Activated CD4-positive, CD25-positive, alpha-beta regulatory T cell treated with anti-CD3 and anti-CD28 coated beads, Interleukin-2, amount 50 U/mL, for 24 hours (primary cell): ENCODE measurements at places on chromosomes 1 and 21.

DNA sequence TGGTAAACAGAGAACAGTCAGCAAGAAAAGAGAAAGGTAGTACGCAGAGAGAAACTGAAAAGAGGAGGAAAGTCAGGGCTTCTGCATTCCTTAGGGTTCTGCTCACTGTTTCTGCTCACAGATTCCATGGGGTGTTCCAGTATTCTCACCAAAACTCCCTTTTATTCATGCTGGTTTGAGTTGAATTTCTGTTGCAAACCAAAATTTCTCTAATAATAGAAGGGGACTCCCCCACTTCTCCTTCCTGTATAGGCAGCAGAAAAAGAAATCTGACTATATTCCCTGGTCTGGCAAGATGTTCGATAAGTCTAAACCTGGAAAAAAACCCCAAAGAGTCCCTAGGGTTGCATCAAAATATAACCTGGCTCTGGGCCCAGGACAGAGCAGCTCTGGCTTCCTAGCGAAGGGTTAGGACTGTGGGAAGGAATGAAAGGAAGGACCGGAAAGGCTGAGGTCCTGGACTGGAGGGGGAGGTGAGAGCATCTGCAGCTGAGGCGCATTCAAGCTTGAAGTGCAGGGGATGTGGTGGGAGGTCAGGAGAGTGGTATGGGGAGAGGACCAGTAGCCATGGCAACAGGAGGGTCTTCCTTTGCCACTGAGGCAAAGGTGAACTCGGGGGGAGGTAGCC, 18.8 kb upstream of the RGS16 start:
- no peak for ATAC-seq

- no peak for ATAC-seq
Measured at GRCh38 chr1:205260948-205261732, 33.4 kb downstream of the TMCC2 start.

DNA sequence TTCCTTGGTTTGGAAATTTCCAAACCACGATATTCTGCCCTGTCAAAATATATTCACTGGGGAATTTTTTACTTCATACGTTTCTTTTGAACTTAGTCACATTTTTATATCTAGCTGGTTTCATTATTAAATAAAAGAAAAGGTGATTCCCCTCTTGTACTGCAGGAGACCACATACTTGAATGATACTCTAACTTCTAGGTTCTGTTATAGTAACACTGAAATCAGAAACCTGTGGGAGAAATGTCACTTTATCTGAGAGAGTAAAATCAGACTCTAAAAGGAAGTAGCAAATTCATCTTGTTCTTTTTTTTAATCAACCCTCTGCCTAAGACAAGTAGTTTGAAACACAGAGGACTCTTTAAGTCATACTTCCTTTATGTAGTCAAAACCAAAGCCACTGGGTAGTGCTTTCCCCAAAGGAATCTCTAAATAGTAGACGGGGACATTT, 34.4 kb downstream of the MRPL39 start:
- peak; percentile 69 for ATAC-seq

DNA sequence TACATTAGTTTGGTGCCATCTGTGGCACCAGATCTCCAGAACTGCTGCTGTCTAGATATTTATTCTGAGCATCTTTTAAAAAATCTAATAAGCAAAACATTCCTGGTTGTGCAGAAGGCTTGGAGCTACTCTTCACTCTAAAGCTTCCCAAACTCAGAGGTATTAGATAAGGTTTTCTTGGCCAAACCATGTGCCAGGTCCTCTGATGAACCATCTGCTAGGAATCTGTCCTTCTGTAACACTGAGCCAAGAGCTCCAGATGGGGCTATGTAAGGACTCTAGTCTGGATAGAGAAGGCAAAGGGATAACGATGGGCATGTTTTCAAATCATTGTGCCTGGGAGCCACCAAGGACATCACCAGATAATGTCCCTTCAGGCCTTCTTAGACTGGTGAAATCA, 410.6 kb downstream of the NTNG1 start:
- no peak for ATAC-seq

- ATAC-seq: no peak
Measured at GRCh38 chr21:19198801-19199200, 795.2 kb upstream of the TMPRSS15 start.

- ATAC-seq: no peak
Measured at GRCh38 chr21:21196087-21196486, 197.9 kb downstream of the NCAM2 start.

DNA sequence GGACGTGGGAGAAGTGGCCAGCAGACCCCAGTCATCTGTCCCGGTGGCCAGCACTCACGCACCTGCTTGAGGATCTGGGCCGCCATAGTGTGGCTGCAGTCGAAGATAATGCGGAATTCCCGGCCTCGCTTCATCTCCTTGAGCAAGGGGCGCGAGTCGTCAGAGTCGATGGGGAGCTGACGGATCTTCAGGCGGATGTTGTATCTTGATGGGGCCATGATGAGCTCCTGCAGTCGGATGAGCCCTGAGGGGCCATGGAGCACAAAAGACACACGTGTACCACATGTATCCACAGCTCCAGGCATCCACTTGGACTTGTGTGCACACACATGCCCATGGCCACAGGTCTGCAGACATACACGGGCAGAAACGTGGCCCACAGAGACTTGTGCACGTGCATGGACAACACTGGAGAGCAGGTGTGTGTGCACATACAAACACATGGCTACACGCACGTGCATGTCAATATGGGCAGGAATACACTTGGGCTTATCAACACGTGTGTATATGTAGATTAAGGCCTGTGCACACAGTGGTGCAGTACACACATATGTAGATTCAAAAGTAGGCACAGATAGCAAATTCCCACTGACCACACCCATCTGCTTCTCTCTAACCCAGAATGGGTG, 162.1 kb downstream of the GRIK3 start:
- ATAC-seq: no peak

- ATAC-seq: no peak
Measured at GRCh38 chr1:161298116-161298515, 11.7 kb downstream of the MPZ start.

DNA sequence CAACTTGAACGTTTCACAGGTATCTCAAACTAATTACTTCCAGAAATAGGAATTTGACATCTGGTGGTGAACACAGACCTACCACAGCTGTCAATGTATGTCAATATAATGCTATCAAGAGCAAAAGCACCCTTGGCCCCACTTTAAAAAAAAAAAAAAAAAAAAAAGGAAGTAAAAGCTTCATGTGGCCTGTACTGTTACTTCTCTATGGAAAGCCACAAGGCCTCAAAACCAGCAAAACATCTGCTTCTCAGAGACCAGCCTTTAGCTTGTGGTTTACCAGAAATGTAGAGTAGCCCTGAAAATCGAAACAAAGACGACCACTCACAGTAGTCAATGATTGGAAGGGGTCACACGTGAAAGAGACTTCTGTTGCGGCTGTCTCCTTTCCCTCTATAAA, 109.6 kb downstream of the SLC45A1 start:
- no peak for ATAC-seq

DNA sequence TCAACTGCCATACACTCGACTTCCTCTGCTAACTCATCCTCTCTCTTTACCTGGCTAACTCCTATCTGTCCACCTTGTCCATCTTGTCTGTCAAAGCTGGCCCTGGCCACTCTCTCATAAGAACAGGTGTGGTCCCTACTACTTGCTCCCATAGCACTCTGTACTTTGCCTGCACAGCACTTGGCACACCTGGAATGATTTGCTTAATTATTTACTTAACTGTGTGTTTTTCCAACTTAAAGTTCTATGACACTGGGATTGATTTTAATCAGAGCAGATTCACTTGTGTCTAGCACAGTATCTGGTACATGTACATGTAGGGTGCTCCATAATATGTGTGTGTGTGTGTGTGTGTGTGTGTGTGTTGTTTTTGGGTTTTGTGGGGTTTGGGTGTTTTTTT, 111.6 kb downstream of the ZNF281 start:
- no peak for ATAC-seq

- ATAC-seq: no peak
Measured at GRCh38 chr1:116163533-116163932, 52.3 kb downstream of the MAB21L3 start.

GRCh38 chr1:205488074-205488723, 16.3 kb upstream of the CDK18 start:
- ATAC-seq: peak; percentile 38

GRCh38 chr1:88695781-88696180, 11.7 kb downstream of the PKN2 start:
- ATAC-seq: no peak

DNA sequence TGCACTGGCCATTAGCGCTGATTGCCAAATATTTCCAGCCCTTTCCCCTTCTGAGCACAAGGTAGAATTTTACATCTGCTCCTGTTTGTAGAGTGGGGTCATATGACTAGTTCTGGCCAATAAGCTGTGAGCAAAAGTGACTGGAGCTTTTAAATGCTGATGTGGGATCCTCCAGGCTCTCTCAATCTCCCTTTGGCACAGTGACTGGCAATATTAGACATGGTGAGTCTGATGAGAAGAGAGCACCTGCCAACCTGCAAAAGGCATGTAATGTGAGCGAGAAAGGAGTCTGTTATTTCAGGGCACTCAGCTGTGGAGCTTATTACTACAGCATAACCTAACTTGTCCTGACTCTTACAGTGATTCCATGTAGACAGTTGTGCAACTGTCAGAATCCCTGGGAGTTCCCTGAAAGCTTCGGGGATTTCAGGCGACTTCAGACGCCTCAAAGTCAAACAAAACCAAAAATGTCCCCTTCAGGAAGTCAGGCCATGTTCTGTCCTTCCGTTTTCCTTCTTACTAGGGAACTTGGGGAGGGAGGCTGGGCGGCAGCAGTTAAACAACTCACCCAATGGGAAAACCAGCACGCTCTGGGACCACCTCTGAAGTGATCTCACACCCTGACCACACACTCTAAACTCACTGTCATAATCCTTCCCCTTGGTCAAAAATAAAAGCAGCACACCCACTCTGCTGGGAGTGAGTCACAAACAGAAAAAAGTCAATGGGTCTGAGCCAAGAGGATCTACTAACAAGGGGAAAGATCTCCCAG, 3.6 kb upstream of the RASSF5 start:
- ATAC-seq: peak; percentile 71

DNA sequence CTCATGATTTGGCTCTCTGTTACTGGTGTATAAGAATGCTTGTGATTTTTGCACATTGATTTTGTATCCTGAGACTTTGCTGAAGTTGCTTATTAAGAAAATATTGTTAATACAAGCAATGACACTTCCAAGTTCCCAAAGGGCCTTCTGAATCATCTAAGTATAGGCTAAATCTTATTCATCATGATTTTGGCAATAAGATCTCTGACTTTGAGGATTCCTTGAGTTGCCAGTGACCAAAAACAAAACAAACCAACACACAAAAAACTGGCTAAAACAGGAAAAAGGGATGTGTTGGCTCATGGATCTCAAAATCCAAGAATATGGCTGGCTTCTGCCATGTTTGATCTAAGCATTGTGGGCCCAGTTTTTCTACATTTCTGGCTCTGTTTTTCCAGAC, 163.4 kb downstream of the HHIPL2 start:
- ATAC-seq: no peak

GRCh38 chr1:16209847-16210407, 2.5 kb downstream of the ARHGEF19 start:
- ATAC-seq: no peak

GRCh38 chr1:35557118-35557610, at the start of gene KIAA0319L:
TSS of gene KIAA0319L (minus strand) at chr1:35557403. CDS start at chr1:35554491, 2,912 bp downstream.
- peak; percentile 74 for ATAC-seq

- ATAC-seq: no peak
Measured at GRCh38 chr1:156923670-156924477, 3.4 kb downstream of the LRRC71 start.

DNA sequence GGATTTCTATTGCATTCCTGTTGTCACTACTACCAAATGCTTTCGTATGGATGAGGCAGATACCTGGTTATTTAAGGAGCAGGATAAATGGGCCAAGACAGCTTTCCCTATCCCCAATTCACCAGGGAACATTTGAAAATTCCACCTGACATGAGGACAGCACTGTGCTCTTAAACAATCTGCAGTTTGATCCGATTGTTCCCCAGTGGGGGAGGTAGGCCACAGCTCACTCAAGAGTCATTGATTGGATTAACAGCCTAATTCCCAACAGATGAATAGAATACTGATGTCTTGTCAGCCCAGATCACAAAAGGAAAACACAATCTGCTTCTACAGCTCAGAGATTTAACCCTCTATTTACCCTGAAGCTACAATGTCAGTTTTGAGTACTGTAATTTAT, 123.9 kb downstream of the LHX4 start:
- no peak for ATAC-seq

GRCh38 chr1:199404976-199405375, 622.5 kb upstream of the NR5A2 start:
- no peak for ATAC-seq

DNA sequence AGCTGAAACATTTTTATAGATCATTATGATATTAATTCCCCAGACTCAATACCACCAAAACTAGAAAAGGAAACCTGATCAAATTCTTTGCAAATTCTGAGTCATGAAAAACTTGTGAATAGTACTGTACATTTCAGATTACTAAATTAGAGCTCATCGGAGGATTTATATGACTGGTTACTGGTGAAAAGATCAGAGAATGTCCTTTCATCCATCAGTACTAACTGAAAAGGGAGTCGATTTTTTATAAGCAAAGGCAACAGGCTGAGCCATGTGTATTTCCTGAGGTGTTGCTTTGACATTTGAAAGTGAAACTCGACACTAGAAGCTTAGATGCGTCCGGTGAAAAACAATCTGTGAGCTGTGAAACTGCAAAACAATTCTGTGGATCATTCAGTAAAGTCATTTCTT, 155.7 kb downstream of the TNFSF18 start:
- peak; percentile 87 for ATAC-seq

GRCh38 chr21:32391755-32392154, 1.1 kb downstream of the URB1 start:
- no peak for ATAC-seq

- ATAC-seq: peak; percentile 90
Measured at GRCh38 chr1:93607814-93608186, 73.8 kb downstream of the BCAR3 start.

DNA sequence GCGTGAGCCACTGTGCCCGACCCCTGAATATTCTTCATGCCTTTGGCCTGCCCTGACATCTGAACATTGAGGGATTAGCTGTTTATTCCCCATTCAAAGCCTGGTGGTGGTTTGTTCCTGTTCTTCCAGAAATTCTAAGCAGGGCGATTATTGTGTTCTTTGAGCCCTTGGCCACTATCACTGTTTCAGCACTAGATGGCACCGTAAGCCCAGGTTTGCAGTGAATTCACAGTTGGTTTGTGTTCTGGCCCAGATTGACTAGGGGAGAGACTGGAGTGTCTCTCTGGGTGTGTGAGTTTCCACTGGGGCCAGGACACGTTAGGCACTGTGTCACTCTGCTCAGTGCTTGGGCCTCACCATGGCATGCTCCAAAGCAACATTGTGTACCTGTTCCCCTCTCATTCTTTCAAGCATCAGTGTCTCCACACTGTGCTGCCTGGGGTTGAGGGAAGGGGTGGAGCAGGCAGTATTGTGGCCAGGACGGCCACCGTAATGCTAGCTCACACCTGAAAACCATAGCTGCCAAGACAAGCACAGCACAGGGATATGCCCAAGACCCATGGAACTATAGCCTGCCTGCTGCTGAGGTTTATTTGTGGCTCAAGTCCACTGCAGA, 52.7 kb downstream of the PKN2 start:
- ATAC-seq: no peak
